ENCODE measurements at places on chromosomes 4 and X.

GRCh38 chrX:69172937-69173336 lies 7.7 kb upstream of the PJA1 start:
- no peak for DNase-seq

DNA sequence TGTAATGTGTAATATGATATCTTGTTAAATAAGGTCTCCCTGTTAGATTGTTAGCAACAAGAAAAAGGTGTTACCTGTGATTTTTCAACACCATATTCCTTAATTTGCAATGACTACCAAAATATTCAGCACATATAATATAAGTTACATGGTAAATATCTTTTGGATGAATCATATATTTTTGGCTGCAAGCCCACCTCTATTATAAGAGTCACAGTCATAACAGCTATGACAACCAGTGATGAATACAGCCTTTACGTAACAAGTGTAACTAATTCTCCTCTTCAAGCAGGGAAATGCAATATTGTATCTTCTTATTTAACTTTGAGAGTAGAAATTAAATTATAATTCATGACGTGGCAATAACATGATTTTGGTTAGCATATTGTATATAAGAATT lies 187.0 kb downstream of the NLGN4X start:
- no peak for DNase-seq

DNA sequence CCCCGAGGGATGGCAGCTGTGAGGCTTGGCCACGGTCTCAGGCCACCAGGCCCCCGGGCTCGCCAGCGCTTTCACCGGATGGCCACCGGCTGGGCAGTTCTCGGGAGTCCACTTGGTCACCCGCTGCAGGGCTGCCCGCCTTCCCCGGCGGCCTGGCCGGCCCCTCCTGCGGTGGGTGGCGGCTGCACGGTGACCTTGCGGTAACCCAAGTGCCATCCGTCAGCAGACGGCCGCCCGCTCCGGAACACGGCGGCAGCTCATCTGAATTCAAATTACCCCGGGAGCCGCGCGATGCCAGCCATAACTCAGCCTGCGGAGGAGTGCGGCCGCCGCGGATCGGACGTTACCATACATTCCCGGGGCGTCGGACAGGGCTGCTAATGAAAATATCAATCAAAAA lies 60.7 kb downstream of the FAM53A start:
- no peak for DNase-seq

GRCh38 chr4:138562544-138562991 lies 320.4 kb upstream of the SLC7A11 start:
- DNase-seq: no peak

GRCh38 chr4:44159991-44160390 lies 288.6 kb downstream of the KCTD8 start:
- no peak for DNase-seq

GRCh38 chr4:104766676-104767075 lies 272.0 kb upstream of the CXXC4 start:
- no peak for DNase-seq

DNA sequence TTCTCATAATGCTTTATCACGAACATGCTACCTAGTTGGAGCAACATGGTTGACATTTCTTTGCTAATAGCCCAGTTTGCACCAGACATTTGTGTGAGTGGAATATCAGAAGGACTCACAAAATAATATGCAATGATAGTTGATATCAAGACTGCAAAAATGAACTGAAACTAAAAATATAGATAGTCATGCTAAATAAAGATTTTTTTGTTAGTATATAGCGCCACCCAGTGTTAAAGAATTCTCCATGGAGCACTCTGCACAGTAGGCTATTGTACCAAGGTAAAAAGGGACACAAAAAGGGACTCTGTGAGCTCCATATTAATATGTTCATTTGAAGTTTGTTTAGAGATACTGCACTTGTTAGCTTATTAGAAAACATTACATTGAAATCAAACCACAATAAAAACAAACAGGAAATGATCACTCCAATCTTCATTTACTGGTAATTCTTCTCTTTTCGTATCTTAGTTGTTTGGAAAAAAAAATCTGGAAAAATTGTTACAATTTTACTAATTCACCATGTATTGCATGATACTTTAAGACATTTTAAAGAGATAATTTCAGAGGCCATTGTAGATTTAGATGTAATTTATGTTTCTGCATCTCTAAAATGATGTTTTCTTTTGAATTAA lies 1509.6 kb downstream of the ADGRL3 start:
- DNase-seq: no peak

- no peak for DNase-seq
Measured at GRCh38 chrX:84729809-84730208, 227.6 kb upstream of the HDX start.

DNA sequence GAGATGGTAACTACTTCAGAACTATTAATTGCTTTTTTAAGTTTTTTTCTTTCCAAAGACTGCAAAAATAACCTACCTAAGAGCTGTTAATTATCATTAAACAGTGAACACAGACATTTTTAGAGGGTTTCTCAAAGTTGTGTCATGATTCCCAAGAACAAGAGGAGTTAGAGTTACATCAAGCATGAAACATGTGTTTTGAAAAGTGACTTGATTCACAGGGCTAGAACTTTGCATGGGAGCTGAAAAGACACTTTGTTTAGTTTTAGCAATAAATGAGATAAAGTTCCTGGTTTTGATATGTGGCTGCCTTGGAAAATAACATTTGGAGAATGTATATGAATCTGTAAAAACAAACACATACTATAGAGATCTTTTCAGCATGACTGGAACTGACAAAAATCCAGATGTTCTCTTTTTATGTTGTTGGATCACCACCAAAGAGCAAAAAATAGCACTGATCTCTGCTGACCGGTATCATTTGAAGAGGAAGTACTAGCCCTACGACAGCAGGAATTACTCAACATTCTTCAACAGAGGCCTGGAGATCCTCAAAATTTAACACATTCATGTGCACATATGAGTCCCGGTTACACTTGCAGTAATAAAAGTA lies 173.0 kb upstream of the PCDH18 start:
- DNase-seq: no peak

- no peak for DNase-seq
Measured at GRCh38 chrX:7115557-7115956, 32.0 kb upstream of the STS start.

DNA sequence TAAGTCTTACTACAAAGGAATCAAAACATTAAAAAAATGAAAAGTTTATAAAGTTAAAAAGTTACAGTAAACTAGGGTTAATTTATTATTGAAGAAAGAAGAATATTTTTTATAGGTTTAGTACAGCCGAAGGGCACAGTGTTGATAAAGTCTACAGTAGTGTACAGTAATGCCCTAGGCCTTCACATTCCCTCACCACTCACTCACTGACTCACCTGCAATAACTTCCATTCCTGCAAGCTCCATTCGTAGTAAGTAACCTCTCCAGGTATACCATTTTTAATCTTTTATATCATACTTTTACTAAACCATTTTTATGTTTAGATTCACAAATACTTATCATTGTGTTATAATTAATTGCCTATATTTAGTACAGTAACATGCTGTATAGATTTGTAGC lies 307.5 kb upstream of the FAM241A start:
- no peak for DNase-seq

- no peak for DNase-seq
Measured at GRCh38 chr4:12881945-12882584, 602.1 kb downstream of the RAB28 start.

- no peak for DNase-seq
Measured at GRCh38 chr4:6502747-6503465, 30.5 kb upstream of the PPP2R2C start.

- DNase-seq: no peak
Measured at GRCh38 chr4:57081651-57082621, 28.2 kb downstream of the IGFBP7 start.

GRCh38 chr4:38943343-38943742 lies 75.7 kb downstream of the FAM114A1 start:
- DNase-seq: no peak

DNA sequence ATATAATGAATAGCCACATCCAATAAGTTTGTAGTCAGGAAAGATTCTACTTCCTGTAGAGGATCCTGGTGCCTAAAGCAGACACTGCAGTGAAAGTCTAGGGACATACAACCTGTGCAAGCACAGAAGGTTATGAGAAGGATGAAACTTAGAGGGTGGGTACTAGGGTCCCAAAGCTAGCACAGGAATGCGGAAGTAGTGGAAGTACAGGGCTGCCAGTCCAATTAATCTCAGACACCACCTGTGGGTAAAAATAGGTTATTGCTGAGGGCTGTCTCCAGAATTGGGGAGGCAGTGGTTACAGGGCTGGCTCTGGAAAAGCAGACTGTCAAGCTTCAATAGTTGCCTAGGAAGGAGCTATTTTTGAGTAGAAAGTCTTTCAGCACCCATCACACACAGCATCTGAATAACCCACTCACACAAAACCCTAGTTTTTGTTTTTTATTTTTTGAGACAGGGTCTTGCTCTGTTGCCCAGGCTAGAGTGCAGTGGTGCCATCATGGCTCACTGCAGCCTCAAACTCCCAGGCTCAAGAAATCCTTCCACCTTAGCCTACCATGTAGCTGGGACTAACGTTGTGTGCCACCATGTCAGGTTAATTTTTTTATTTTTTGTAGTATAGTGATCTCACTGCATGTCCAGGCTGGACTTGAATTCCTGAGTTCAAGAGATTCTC lies 50.8 kb upstream of the ELF2 start:
- DNase-seq: no peak

GRCh38 chr4:78018271-78019049 lies 38.7 kb upstream of the FRAS1 start:
- DNase-seq: peak; percentile 17

GRCh38 chr4:150619042-150619441 lies 37.1 kb downstream of the MAB21L2 start:
- DNase-seq: no peak

DNA sequence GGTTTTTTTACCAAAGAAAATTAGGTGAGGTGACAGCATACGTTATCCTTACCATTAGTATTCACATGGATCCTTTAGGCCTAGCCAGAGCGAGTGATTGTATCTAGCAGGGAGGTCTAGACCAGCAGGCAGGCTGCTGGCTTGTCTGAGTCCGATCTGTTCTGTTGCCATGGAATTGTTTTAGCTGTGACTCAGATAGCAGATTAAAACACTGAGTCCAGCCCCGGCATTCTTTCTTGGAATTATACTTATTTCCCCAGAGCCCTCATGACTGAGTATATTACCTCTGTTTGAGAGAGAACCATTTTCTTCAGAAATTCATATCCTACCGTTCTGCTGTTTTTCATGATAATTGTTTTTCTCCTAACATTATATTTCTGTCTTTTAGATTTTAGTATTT lies 37.4 kb downstream of the OCRL start:
- DNase-seq: no peak

DNA sequence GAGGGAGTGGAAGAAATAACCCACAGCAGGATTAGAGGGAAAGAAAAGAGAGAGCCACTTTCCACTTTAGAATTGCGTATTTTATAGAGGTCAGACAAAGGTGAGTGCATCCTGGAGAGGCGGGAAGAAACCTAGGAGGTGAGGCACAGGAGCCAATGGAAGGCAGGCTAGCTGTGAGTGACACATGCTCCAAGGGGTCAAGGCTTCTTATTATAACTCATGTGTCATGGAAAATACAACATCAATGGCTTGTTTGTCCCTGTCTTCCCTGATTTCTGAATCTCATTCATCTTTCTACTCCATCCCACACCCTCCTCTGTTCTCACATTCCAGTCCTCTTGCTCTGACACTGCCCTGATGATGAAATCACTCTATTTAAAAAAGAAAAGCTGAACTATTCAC lies 14.4 kb downstream of the ANXA3 start:
- no peak for DNase-seq

DNA sequence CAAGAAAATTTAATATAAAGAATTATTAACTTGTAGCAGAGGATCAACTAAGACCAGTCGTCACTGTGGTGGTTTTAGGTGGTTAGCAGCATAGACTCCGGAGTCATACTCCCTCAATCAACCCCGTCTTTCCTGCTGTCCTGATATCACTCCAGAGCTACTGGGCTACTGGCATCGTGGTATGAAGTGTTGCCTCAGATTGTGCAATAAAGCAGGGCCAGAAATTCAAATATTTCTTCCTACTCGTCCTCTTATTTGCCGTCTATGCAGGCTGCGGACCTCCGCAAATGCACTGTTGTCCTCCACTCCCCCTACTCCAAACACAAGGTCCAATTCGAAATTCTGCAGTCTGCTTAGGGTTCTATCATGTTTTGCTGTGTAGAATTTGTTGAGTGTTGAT lies 1.2 kb upstream of the MAGEA10 start:
- no peak for DNase-seq

GRCh38 chr4:113674251-113674650 lies 87.3 kb downstream of the CAMK2D start:
- DNase-seq: peak; percentile 59

DNA sequence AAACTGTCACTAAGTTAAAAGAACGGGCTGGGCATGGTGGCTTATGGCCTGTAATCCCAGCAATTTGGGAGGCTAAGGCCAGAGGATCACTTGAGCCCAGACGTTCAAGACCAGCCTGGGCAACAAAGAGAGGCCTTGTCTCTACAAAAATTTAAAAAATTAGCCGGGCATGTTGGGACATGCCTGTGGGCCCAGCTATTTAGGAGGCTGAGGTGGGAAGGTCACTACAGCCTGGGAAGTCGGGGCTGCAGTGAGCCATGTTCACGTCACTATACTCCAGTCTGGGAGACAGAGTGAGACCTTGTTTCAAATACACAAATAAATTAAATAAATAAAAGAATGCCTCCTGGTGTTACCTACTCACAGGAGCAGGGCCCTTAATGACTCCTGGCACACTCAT lies 69.5 kb downstream of the APBB2 start:
- DNase-seq: no peak

DNA sequence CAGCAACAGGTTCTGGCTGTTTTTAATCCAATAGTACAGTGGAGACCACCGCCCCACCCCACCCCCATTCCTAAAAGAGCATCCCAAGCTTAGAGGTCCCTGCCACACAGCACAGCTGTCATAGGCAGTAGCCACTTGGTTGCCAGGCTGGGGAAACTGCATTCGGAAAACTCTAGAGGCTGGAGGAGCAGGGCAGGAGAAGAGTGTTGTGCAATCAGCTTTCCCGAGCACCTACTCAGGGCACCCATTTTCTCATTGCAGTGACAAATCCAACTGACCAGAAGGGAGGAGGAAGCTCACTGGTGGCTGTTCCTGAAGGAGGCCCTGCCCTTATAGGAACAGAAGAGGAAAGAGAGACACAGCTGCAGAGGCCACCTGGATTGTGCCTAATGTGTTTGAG lies 1.1 kb downstream of the CXCL1 start:
- DNase-seq: no peak

GRCh38 chrX:125654501-125654900 lies 334.8 kb downstream of the TEX13C start:
- no peak for DNase-seq

- no peak for DNase-seq
Measured at GRCh38 chr4:30717208-30718020, 2.8 kb upstream of the PCDH7 start.

- no peak for DNase-seq
Measured at GRCh38 chr4:93994175-93994994, 165.8 kb downstream of the ATOH1 start.

DNA sequence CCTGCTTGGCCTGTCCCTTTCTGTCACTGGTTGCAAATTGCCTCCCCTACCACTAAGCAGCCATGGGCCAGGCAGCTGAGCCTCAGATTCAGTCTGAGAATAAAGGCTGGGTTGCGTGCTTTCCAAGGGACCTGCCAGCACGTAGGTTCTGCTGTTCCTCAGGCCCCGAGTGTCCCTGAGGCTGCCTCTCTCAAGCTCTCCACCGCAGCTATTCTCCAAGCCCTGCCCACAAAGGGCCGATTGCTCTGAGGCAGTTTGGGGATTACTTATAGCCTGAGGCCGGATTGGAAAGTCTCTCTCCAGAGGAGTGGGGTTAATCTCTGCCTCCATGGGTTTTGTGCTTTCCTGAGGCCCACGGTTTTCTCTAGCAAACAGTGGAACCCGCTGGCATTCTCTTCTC lies 590.7 kb downstream of the BCOR start:
- DNase-seq: no peak
